Progenitor cell of endocrine pancreas (in vitro differentiated cells): ENCODE measurements at places on chromosomes 6 and 20.

- H3K27me3 ChIP-seq: no peaks in the 10 kb centered on the region
- DNase-seq: no peak
- no peak overlapping the region for H3K27ac ChIP-seq
Measured at GRCh38 chr20:53345536-53346334, 247.9 kb downstream of the ZNF217 start.

DNA sequence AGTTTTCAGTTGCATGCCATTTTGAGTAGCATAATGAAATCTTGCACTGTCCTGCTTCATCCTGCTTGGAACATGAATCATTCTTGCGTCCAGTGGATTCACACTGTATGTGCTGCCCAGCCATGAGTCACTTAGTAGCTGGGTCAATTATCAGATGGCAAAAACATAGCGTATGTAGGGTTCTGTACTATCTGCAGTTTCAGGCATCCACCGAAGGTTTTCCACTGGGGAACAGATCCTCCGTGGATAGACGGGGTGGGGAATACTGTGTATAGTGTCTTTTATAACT is 61.4 kb downstream of the IL22RA2 start:
- DNase-seq: no peak
- H3K4me3 ChIP-seq: no peak overlapping the region
- H3K27me3 ChIP-seq: no peaks in the 10 kb centered on the region
- H3K4me1 ChIP-seq: no peaks in the 10 kb centered on the region
- no peaks in the 10 kb centered on the region for H3K36me3 ChIP-seq

DNA sequence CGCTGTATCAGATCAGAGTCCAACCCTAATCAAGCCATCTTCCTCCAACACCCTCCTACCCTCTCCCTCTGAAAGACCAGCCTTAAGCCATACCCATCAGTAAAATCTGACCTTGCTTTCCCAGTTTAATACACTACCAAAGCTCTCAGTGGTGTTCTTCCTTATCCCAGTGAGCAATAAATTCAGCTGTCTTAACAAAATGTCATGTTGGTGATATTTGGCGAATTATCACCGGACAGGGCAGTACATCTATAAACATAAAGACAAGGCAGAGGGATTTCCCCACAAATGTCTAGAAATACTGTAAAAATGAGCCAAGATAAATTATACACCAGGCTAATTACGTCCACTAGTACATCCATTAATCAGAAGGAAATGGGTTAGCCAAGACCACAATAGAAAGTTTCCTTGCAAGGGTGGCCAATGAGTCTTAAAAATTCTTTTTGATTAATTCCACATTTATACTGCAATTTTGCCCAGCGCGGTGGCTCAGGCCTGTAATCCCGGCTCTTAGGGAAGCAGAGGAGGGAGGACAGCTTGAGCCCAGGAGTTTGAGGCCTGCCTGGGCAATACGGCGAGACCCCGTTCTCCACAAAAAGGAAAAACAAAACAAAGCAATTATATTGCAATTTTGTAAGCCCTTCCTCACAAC is 905 bp downstream of the RARS2 start:
- no peaks in the 10 kb centered on the region for H3K27me3 ChIP-seq
- H3K27ac ChIP-seq: peak overlapping the region; percentile 95
- H3K36me3 ChIP-seq: peaks cover 8% of the 10 kb centered on the region
- H3K4me1 ChIP-seq: peaks cover 28% of the 10 kb centered on the region
- peak overlapping the region; percentile 92 for H3K4me3 ChIP-seq

- no peaks in the 10 kb centered on the region for H3K4me1 ChIP-seq
- H3K27me3 ChIP-seq: peaks cover 7% of the 10 kb centered on the region
- H3K27ac ChIP-seq: no peak overlapping the region
- DNase-seq: no peak
- H3K4me3 ChIP-seq: no peak overlapping the region
Measured at GRCh38 chr20:35991142-35991771, 22.9 kb downstream of the CNBD2 start.

GRCh38 chr6:40721271-40721952 is 134.2 kb upstream of the LRFN2 start:
- DNase-seq: no peak
- H3K36me3 ChIP-seq: no peaks in the 10 kb centered on the region
- peaks cover 43% of the 10 kb centered on the region for H3K27me3 ChIP-seq
- no peak overlapping the region for H3K4me3 ChIP-seq
- H3K27ac ChIP-seq: no peak overlapping the region
- H3K4me1 ChIP-seq: peaks cover 17% of the 10 kb centered on the region

- H3K4me3 ChIP-seq: no peak overlapping the region
- H3K4me1 ChIP-seq: peaks cover 11% of the 10 kb centered on the region
- no peak for DNase-seq
- no peaks in the 10 kb centered on the region for H3K27me3 ChIP-seq
- peaks cover 15% of the 10 kb centered on the region for H3K36me3 ChIP-seq
Measured at GRCh38 chr6:127291495-127291894, 24.8 kb downstream of the RNF146 start.

DNA sequence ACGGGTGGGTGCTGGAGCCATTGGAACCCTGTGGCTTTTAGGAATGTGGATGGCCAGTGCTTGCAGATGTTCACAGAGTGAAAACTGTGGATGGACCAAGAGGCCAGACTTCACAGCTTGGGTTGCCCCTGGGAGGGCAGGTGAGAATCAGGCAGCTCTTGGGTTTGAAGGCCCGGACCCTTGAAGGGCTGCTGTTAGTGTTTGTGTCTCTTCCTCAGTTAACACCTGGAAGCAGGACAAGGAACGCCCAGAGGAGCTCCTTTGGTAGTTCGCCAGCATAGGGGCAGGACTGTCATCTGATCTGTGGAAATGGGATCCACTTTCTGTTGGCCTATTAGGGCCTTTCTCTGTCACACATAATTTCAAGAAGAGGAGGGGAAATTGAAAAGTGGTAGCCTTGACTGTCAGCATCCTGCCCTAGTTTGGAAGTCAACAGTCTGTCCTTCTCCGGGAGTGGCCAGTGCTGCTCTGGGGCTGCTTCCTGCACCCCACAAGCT is 43.6 kb downstream of the RIOK1 start:
- H3K27me3 ChIP-seq: no peaks in the 10 kb centered on the region
- DNase-seq: no peak
- peaks cover 10% of the 10 kb centered on the region for H3K4me1 ChIP-seq

DNA sequence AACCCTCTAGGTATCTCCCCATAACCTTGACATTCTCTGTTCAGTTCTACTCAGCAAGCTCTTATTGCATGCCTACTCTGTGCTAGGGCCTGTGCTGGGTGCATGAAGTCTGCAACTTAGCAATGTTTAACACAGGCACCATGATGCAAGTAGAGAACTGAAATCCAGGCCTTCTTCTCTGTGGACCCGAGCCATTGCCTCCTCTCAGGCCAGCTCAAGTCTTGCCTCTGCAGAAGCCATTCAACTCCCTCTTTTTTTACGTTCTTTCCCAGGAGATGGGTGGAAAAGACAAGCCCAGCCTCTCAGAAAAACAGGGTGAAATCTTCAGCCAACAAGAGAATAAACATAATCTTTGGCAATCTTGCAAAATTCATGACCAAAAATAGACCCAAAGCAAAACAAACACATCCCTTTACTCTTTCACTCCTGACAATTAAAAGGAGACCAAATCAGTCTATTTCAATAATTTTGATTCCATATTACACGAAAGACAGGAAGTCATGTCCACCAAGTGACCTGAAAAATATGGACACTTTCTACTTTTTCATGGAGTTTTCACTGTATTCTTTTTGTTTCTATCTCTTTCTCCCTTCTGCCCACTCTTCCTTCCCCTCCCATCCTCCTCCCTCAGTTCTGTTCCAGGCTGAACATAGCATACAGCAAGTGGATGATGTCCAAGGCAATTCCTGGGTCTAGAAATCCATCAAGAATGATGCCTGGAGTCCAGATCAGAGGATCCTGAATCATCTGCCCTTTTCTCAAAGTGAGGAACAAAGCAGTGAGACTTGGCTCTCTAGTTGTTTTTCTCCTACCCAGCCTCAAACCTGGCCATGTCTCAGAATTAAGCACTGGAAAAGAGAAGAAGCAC is 45.4 kb upstream of the MOCS1 start:
- no peaks in the 10 kb centered on the region for H3K36me3 ChIP-seq
- peaks cover 16% of the 10 kb centered on the region for H3K27me3 ChIP-seq
- H3K4me3 ChIP-seq: no peak overlapping the region
- no peak for DNase-seq

DNA sequence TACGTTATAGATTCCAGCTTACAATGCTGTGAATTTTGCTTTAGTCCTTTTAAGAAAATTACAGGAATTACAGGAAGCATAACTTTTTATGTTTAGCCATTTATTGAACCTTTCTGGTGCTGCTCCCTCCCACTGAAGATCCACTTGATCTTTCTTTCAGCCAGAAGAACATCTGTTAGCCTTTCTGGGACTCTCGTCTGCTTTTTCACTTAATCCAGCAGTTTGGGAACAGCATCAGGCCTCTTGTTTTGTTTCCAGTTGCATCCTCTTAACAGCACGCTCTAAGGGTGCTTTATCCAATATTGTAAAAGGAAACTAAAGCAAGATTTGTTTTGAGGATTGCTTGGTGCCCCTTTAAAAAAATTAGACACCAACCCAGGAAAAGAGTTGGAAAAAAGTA is 10.3 kb upstream of the CYP24A1 start:
- no peak for DNase-seq
- H3K27me3 ChIP-seq: peaks cover 41% of the 10 kb centered on the region
- H3K27ac ChIP-seq: no peak overlapping the region
- H3K4me3 ChIP-seq: no peak overlapping the region

DNA sequence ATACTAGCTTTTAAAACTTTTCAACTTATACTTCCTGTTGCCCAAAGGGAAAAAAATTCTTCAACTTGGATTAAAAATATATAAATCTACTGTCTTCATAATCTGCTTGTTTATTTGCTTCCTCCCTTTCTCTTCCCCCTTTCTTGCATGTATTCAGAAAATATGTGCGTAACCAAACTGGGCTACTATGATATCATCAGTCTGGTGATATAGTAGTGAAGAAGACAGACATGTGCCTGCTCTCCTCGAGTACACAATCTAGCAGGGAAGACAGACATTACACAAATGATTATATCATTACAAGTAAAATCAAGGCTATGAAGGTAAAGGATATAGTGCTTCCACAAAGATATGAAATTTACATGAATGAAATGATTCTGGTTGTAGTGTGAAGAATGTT is 31.0 kb downstream of the IBTK start:
- no peak for DNase-seq
- H3K36me3 ChIP-seq: peaks cover 31% of the 10 kb centered on the region
- H3K27ac ChIP-seq: no peak overlapping the region
- H3K4me3 ChIP-seq: no peak overlapping the region
- H3K27me3 ChIP-seq: no peaks in the 10 kb centered on the region
- H3K4me1 ChIP-seq: no peaks in the 10 kb centered on the region

- H3K27ac ChIP-seq: no peak overlapping the region
- no peak for DNase-seq
- peaks cover 10% of the 10 kb centered on the region for H3K27me3 ChIP-seq
- H3K4me1 ChIP-seq: peaks cover 5% of the 10 kb centered on the region
- H3K4me3 ChIP-seq: no peak overlapping the region
Measured at GRCh38 chr6:116497113-116497676, 14.2 kb upstream of the CALHM5 start.

DNA sequence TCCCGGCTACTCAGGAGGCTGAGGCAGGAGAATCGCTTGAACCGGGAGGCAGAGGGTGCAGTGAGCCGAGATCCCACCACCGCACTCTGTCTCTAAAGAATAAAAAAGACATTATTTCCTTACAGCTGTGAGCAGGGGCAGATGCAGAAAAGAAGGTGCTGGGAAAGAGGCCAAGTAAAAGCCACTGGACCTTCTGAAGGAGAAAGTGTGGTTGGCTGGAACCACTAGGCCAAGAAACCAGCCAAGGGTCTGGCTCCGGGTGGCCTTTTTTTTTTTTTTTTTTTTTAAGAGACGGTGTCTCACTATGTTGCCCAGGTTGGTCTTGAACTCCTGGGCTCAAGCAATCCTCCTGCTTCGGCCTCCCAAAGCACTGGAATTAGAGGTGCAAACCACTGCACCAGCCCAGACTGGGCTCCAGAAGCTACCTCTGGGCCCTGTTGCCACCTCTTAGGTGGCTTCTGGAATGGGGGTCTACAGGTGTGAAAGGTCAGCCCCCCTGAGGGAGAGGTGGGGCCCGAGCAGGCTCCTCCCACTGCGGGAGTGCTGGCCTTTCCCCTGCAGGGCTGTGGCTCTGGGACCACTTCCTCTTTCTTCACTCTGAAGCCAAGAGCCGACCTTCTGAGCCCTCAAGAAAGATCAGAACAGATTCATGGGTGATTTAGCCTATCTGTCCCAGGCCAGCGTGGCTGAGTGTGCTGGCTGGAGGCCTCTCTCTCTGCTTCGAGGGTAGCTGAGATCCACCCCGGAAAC is at the start of gene FGD2:
FGD2 (plus strand) TSS at position 595 of the 750 bp plus-strand sequence. CDS start 163 bp downstream, outside the sequence.
- no peaks in the 10 kb centered on the region for H3K4me1 ChIP-seq
- H3K36me3 ChIP-seq: no peaks in the 10 kb centered on the region
- H3K4me3 ChIP-seq: no peak within 1 kb of the TSS
- no peak within 1 kb of the TSS for H3K27ac ChIP-seq

DNA sequence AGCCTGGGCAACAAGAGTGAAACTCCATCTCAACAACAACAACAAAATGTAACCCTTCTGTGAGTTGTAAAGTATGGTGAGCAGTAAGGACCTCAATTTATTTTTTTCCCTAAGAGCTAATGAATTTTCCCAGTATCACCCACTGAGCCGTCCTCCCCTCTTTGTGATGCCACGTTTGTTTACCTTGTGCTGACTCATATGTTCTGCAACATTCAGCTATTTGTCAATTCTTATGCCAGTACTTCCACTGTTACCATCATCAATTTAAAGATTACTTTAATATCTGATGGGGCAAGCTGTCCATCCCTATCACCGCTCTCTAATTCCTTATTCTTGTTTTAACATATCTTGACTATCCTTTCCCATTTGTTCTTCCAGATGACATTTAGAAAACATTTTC is 37.5 kb downstream of the MAK start:
- peaks cover 2% of the 10 kb centered on the region for H3K4me1 ChIP-seq
- no peak overlapping the region for H3K27ac ChIP-seq
- peaks cover 4% of the 10 kb centered on the region for H3K36me3 ChIP-seq
- no peak for DNase-seq
- H3K4me3 ChIP-seq: no peak overlapping the region

DNA sequence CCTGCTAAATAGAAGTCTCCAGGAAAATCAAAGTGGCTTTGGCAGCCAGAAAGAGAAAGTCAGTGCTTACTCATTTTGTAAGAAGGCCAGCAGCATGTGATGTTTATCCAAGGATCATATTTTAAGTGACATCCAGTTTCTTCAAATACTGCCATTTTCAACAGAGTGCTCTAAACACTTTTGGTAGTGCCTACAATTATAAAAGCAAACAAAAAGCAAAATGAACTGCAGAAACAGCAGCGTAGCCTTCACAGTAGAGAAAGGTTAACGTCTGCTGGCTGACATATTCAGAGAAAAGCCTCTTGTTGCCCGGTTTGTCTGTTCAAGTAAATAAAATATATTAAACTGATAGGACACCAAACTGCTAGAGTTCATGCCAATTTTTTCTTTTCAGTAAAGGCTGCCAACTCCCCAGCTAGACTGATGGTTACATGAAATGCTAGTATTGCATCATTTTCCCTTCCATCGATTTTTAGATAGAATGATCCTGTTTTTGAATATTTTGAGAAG is 705.7 kb upstream of the SLC35B3 start:
- no peaks in the 10 kb centered on the region for H3K36me3 ChIP-seq
- H3K27ac ChIP-seq: no peak overlapping the region
- no peak overlapping the region for H3K4me3 ChIP-seq
- DNase-seq: no peak

DNA sequence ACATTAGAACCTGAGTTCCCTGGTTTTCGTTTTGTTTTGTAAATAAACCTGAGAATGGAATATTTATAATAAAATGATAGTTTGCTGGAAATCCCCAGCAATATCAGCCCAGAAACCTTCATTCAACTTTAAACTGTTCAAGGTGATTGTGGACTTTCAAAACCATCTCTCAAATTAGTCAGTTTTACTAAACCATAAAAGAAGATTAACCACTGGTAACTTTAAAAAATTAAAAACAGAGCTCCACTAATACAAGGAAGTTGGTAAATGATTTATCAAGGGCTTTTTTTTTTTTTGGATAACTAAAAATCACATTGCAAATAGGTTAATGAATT is 10.0 kb downstream of the MBOAT1 start:
- H3K27ac ChIP-seq: no peak overlapping the region
- no peak overlapping the region for H3K4me3 ChIP-seq
- H3K36me3 ChIP-seq: no peaks in the 10 kb centered on the region
- DNase-seq: no peak
